Esophagus muscularis mucosa (tissue), 4 donors: ENCODE measurements at places on chromosomes 3 and 15. TPM values are rescaled to one million over a fixed set of nuclear protein-coding genes. Genes with fewer than 3 reads are reported as not detected.

The IQCF6 gene
- not detected for total RNA-seq

The SEMA6D gene
- 3.8 TPM for total RNA-seq

The HEG1 gene
- total RNA-seq, result 75.5 TPM

The CIB2 gene
- 18.3 TPM for total RNA-seq

The IMPG2 gene
- total RNA-seq, result 0.83 TPM

DNA sequence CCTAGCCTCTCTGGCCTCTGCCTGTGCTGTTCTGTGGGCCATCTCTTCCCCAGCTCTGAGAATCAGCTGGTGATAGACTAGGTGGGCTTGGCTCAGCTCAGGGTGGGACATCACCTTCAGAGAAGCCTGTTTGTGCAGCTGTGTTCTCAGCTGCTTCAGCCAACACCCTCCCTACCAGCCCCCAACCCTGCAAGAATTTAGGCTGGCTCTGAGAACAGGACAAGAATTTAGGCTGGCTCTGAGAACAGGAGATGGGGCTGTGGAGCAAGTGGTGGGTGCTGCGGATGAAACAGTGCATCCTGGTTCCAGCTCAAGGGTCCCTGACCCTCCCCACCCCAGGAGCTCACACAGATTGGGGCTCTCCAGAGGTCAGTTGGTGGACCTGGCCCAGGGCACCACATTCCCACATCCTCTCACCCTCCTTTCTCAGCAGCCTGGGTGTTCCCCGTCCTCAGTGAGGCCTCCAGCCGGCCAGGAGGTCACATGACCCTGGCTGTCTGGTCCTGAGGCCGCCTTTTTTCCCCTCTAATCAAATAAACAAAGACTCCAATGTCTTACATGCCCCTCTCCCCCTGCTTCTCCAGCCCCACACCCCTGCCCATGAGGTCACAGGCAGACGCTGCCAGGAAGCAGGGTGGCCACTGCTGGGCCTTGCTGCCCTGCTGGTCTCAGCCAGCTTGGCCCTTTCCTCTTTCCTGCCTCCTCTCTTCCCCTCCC lies 14.9 kb downstream of the PLEKHO2 start:
- DNase-seq, result no peak

GRCh38 chr3:47245271-47245670 lies 37.3 kb downstream of the KIF9 start:
- DNase-seq, result no peak

DNA sequence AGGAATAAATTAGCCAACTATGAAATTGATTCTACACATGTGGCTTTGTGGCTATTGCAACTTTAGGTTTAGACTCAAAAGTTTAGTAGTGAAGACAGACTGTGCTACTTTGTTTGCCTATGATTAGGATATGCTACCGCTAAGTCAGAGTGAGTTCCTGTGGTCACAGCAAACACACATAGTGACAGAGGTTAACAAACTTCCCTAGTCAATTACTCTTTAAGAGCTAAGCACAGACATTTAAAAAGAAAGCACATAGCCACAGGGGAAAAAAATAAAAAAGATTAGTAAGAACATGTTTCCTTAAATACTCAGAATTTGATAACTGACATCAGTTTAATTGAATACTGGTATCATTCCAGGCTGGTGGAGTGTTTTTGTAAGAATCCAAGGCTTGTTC lies 207.1 kb downstream of the GBE1 start:
- DNase-seq, result no peak
